Osteoblast (primary cell): ENCODE measurements at places on chromosomes 4 and X. TPM values are rescaled to one million over a fixed set of nuclear protein-coding genes. Genes with fewer than 3 reads are reported as not detected.

GRCh38 chrX:38142610-38143009 is 78.1 kb downstream of the SRPX start:
- no peak for DNase-seq

GRCh38 chrX:13339607-13340006 is 19.8 kb upstream of the ATXN3L start:
- no peak for DNase-seq

- DNase-seq, result no peak
These were observed 43.2 kb downstream of the PGRMC2 start for GRCh38 chr4:128244379-128244778.

GRCh38 chr4:39227906-39228305 is 45.6 kb downstream of the WDR19 start:
- DNase-seq, result peak; percentile 14

DNA sequence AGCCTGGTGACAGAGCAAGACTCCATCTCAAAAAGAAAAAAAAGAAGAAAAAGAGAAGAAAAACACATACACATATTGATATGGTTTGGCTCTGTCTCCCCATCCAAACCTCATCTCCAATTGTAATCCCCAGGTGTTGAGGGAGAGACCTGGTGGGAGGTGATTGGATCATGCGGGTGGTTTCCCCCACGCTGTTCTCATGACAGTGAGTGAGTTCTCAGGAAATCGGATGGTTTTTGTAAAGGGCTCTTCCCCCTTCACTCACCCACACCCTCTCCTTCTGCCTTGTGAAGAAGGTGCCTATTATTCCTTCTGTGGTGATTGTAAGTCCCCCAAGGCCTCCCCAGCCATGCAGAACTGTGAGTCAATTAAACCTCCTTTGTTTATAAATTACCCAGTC is 68.4 kb downstream of the LDB2 start:
- no peak for DNase-seq

AMBN gene
- total RNA-seq, result not detected in 2 replicates

SHISA3 gene
- total RNA-seq, result not detected in 2 replicates

FRAS1 gene
- 5.1 and 7.4 TPM in 2 replicates for total RNA-seq

PAGE2 gene
- not detected in 2 replicates for total RNA-seq
